ENCODE measurements at places on chromosomes 1 and 21. TPM values are rescaled to one million over a fixed set of nuclear protein-coding genes. Genes with fewer than 3 reads are reported as not detected.
A peak's percentile ranks its signal among the peaks of the same experiment; 100 is the strongest.

Gene CFHR4
- total RNA-seq = not detected

GRCh38 chr1:13590486-13590885, 6.9 kb downstream of the PDPN start:
- no peak for DNase-seq

Gene SYPL2
- 1.00 TPM for total RNA-seq

GRCh38 chr1:45009956-45010854, 919 bp downstream of the HECTD3 start:
- DNase-seq = peak; percentile 59

Gene UBIAD1
- 17.6 TPM for total RNA-seq

DNA sequence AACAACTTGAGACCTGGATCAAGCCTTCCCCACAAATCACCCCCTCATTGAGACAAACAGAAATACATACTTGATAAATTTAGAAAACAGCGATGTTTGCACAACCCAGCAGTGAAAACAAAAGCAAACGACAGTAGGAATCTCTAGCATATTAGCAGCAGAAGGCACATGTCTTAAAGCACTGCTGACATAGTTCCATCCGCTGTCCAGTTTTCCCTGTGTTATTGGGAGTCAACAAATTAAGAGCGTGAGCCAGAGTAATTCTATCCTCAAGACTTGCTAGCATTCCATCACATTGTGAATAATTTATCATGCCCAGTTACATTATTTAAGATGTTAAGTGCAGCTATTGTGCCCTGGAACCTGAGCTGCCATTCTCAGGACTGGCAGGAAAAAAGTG, 55.3 kb downstream of the IGSF5 start:
- no peak for DNase-seq

Gene NBPF10
- total RNA-seq = 2.1 TPM

DNA sequence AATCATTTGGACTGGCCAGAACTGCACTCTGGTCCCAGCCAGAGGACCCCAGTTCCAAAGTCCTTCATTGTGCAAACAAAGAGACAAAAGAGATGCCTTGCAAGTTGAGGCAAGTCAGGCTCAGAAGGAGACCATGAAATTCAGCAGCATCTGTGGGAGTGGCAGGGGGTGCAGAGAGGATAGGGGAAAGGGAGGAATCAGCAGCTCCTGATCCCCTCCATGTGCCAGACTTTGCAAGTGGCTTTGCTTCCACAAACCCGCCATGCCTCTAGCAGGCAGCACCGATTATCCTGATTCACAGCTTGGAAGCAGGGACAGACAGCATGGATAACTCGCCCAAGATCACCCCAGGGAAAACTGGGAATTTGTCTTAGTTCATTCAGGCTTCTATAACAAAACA, 2.1 kb upstream of the CAPN9 start:
- no peak for DNase-seq

DNA sequence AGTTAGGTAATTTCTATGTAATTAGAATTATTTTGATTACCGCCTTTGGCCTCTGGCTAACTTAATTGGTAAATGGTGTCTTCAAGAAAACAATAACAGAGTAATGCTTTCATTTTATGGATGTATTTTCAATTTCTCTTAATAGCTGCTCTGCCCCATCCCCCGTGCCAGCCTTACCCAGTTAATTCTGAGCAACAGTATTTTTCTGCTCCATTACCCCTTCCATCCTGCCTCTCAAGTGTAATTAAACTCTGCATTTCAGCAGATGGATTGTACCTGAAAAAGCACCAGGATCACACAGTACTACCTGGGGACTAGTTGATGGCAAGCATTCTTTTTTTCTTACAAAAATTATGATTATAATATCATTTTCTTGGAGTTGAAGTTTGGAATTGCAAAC, 104.2 kb downstream of the KIAA0319L start:
- DNase-seq = no peak

DNA sequence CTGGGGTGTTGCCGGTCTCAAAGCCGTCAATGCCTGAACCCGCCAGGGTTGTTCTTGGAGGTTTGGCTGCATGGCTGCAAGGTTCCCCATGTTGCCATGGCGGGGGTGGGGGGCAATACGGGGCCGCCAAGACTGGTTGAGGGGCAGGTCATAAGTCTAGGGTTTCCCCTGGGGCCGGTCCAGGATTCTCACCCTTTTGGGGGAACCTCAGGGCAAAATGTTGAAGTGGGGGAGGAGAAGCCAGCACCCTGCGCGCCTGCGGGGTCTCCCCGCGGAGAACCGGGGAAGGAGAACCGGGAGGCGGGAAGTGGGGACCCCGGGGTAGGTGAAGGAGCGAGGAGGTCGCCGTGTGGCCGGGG, 401 bp upstream of the ARHGEF10L start:
- DNase-seq = no peak

Gene EVA1C
- 58.7 TPM for total RNA-seq

Gene KRTAP7-1
- not detected for total RNA-seq

- no peak for DNase-seq
These were observed 21.4 kb downstream of the ARHGAP29 start for GRCh38 chr1:94215955-94216354.

Gene YRDC
- total RNA-seq = 16.7 TPM

- DNase-seq = no peak
These were observed 3.3 kb downstream of the SOX13 start for GRCh38 chr1:204075890-204076846.

Gene RAP1GAP
- 46.3 TPM for total RNA-seq

GRCh38 chr1:24329331-24329730, 10.2 kb downstream of the GRHL3 start:
- DNase-seq = no peak

GRCh38 chr1:230708631-230709580, 5.0 kb downstream of the AGT start:
- DNase-seq = no peak

Gene PLA2G2A
- not detected for total RNA-seq

Gene S100A14
- 239 TPM for total RNA-seq

DNA sequence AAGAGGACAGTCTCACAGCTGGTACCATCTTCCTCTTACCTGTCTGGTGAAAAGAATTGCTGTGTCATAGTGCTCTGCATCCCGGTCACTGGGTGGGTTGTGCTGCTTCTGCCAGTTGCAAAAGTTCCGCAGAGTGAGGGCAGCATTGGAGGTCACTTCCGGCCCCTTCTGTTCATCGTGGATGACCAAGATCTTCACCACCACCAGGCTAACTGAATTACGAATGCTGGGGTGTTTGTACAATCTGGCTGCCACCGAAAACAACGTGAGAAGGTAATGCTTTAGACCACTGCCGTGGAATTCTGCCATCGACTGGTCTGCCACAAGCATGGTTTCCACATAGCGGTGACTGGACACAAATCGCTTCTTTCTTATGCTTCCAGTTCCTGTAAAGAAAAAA, 2.9 kb downstream of the ADAMTS1 start:
- DNase-seq = no peak

Gene CRYAA
- total RNA-seq = not detected

DNA sequence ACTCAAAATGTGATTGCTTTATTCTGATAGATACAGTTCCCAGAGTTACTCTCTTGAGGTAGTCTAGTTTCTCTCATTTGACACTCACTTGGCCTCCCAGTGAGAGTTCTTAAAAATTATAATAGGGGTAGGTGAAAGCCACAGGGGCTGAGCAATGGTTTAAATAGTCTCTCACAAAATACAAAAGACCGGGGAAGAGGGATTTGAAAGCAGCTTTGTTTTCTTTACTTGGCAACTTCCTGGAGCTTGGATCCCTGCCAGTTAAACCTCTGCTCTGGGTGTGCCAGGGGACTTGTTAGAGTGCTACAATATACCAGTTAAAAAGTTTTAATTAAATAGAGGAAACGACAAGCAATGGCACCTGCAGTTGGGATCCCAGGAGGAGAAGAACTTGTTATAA, 31.7 kb downstream of the OR13G1 start:
- no peak for DNase-seq

GRCh38 chr1:180415985-180416633, 86.3 kb downstream of the ACBD6 start:
- DNase-seq = no peak

Gene PALMD
- total RNA-seq = 24.3 TPM

DNA sequence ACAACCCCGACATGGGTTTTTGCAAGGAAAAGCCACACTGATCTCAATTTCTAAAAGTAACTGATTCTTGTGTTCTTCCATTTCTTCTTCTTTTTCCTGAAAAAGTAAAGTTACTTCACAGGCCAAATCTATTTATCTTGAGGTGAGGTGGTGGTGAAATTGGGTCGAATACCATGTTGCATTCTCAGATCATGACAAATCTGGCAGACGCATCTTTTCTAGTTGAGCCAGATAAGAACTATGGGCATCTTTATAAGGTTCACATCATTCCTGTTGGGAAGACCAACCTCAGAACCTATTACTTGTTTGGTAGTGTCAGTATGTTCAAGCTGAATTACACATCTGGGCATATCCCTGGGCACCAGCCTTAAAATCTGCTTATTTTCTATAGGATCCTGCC, 78.6 kb upstream of the USP25 start:
- no peak for DNase-seq

DNA sequence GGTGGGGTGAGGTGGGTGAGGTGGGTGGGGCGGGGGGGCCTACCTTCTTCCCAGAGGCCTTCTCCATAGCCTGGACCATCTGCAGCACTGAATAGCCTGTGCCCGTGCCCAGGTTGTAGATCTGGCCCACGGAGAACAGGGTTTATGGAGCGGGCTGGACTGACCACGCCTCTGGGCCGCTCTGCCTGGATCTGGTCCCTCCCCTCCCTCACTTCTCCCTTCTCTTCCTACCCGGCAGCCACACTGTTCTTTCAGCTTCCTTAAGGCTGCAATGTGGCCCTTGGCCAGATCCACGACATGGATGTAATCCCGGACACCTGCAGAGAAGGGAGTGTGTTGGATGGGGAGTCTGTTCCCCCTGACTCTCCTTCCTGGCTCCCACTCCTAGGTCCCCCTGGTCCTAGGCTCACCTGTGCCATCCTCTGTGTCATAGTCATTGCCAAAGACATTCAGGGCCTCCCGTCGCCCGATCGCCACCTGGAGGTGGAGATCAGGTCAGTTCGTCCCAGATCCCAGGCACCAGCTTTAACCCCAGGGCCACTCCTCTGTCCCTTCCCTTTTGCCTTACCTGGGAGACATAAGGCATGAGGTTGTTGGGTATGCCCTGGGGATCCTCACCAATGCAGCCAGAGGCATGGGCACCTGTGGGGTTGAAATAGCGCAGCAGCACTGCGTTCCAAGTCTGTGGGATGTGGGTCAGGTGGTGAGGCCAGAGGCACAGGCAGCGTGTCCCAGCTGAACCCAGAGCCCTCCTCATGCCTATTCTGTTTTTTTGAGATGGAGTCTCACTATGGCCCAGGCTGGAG, 3.9 kb downstream of the GALE start:
- no peak for DNase-seq

- peak; percentile 95 for DNase-seq
These were observed 42.5 kb downstream of the CNST start for GRCh38 chr1:246608616-246609376.

DNA sequence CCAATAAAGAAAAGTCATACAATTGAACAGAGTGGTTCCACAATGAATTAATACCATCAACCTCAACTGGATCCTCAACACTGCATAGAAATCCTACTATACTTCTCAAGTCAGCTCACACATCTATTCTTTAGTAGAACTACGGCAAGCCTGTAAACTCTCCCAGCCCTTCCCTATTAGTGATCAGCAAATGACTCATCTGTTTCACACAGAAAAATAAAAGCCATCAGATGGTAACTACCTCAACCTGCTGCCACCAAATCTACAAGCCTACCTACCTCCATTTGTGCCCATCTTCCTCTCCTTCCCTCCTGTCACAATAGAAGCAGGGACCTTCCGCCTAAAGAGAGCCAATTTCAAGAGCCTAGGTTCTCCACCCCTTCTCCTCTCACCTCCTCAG, 63.6 kb downstream of the DMAP1 start:
- DNase-seq = no peak

Gene PDE9A
- total RNA-seq = 6.3 TPM
